ENCODE measurements at places on chromosomes 6 and 20.

GRCh38 chr6:134541001-134541400 lies 223.1 kb upstream of the SGK1 start:
- DNase-seq: no peak

DNA sequence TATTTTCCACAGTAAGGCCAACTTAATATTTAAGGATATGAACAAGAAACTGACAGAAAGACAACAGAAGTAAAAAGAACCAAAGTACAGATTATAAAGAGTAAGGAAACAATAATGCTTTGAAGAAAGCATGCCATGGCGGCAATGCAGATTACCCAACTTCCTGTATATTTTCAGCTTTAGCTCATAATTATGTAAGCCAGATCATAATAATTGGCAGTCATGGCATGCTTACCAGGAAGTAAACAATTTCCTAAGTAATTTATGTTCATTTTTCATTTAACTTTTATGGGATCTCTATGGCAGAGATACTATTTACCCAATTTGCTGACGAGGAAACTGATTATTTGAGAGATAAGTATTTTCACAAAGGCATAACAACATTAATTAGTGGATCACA lies 988.7 kb downstream of the HACE1 start:
- no peak for DNase-seq

- no peak for DNase-seq
These were observed 92.7 kb downstream of the CD40 start for GRCh38 chr20:46210672-46211330.

DNA sequence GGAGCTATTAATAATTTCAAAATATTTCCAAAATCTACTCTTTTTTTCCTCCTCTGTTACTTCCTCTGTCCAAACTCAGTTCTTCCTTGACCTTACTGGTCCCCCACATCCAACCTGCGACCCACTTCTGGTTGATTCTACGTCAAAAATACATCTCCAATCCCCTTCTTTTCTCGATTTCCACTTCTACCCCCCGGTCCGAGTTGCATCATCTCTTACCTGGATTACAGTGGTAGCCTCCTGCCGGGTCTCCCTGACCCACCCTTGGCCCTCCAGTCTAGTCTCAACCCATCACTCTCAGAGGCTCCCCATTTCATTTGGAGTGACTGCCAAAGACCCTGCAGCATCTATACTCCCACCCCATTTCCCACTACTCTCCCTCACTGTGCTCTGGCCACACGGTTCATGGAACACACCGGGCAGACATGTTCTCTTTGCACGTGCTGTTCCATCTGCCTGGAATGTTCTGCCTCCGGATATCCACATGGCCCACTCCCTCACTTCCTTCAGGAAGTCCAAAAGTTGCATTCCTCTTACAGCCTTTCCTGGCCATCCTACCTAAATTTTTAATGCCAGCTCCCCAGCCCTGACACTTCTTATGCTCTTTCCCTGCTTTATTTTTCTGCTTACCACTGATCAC lies 6.1 kb upstream of the CCND3 start:
- DNase-seq: no peak

- peak; percentile 9 for DNase-seq
These were observed 5.5 kb downstream of the SLC32A1 start for GRCh38 chr20:38729767-38730166.

DNA sequence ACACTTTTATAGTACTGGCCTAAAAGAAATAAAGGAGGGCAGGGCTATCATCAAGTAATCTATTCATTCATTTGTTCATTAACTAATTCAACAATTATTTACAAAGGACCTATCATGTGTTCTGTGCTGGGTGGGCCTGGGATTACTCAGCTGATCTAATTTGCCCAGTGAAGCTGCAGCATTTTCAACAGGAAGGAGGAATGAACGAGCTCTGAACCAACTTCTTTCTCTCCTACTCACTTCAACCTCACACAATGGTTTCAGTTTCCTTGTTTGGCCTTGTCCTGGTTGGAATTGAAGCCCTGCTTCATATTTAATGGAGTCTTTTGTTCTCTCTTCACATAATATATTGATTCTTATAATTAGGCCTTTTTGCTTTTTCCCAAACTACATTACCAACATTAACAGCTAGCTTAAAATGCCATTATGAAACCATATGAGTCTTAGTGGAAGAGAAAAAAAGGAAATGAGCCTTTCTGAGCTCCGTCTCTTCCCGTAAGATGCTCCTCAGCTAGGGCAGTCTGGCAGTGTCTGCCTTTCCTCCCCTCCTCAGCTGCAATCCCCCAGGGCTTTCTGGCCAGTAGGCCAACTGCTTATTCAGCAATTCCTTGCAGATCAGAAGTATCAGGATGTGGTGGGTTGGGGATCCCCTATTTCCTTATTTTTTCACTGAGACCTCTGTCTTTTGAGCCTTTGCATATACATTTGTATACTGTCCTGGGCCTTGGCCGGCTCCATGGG lies 79.4 kb upstream of the NRN1 start:
- no peak for DNase-seq

DNA sequence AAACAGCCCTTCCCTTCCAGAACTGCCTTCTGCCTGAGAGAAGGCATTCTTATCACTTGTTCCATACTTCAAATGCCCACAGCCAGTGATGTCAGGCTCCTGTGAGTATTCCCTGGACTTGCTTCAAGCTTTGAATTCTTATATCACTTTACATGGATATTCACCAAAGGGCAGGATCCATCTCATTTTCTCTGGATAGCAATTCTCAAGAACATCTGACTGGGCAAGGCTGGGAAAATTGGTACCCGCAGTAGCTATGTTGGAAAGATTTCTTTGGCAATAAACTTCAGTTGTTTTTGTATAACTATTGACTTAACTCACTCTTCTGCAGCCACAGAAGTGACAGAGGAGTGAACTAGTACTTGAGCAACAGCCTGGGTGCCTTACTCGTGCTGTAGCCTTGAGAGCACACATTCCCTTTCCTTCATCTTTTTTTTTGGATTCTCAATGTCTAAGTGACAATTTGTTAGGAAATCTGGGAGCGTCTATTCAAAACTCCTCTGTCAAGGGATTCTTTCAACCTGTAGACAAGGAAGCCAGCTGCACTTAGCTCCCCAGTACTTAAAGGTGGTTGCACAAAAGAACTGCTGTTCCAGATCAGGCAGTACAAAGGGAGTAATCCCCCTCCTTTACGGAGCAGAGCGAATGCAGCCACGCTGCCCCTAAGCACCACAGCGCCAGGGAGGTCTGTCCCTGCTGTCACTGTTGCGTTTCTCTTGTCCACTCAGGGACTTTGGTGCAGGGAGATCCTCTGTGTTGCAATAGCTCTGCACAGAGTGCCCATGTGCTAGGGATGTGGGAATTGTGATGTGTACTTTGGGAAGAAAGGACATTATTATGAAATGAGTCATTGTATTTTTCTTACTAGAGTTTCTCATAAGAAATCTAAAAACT lies 69.6 kb downstream of the JAG1 start:
- no peak for DNase-seq

DNA sequence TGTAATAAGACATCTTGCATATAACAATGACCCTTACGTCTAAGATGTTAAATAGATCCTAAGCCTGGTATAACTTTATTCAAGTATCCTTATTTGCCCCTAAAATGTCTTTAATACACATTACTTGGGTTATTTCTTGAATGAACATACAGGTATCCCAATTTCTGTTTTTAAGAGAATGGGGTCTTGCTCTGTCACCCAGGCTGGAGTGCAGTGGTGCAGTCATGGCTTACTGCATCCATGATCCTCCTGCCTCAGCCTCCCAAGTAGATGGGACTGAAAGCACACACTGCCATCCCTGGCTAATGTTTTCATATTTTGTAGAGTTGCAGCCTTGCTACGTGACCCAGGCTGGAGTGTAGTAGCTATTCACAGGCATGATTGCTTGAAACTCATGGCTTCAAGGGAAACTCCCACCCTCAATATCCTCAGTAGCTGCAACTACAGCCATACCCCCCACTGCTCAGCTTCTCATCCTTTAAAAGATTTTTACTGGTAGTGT lies 10.4 kb upstream of the ZNFX1 start:
- DNase-seq: no peak

GRCh38 chr6:17429383-17430061 lies 36.1 kb downstream of the CAP2 start:
- DNase-seq: no peak

DNA sequence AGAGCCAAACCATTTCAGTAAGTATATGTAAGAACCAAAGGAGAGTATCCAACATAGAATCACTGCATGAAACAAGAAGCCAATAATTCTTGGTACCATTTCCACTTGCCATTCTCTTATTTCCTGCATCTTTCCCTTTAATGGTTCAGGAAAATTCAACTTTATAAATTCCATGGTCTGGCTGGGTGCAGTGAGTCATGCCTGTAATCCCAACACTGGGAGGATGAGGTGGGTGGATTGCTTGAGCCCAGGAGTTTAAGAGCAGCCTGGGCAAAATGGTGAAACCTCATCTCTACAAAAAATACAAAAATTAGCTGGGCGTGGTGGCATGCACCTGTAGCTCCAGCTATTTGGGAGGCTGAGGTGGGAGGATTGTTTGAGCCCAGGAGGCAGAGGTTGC lies 21.2 kb downstream of the NHLRC1 start:
- DNase-seq: no peak

DNA sequence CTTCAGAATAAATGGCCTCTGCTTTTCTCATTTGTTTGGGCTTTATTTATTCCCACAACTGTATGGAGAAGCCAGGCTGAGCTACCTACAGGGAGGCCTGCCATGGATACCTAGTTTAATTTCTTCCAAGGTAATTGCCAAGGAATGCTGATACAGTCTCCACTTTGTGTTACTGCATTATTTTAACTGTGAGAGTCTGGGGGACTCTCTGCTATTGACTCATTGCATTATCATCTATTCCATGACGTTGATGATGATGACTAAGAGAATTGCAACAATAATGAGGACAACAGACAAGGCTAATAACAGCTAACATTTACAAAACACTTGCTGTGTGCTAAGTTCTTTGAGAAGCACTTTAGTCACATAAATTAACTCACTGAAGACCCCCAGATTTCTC lies 88.3 kb upstream of the COL21A1 start:
- no peak for DNase-seq

- DNase-seq: no peak
These were observed 97.5 kb downstream of the ZMYND8 start for GRCh38 chr20:47258745-47259695.

DNA sequence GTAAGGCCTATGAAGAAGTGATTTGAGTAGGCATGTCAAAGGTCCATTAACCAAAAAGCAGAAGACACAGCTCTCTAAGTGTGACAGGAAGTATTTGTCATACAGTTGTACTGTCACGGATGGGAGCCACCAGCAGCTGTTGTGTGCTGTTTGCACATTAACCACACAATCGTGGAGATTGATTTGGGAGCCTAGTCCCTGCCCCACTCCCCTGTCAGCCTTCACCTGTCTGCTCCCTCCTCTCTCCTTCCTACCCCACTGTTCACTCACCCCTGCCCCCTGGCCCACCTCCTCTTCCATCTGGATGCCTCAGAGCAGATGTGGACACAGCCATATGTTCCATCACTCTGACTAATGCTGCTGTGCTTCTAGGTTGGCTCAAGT lies 124.7 kb upstream of the SPACA1 start:
- no peak for DNase-seq

DNA sequence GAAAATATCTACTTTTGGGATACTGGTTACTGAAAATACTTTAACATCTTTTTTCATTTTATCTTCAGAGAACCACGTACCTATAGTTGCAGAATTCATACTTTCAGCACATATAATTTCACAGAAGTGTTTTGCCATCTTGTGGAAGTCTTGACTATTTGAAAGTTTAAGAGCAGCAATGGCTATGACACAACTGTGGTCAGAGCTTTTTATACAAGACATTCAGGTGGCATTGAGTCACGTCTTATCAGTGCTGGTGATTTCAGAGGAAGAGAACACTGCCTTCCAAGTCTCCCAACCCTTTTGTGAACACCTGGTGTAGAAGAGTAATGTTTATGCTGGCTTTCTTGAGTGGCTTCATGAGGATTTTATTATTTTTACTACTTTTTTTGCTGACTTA lies 171.6 kb downstream of the ARID1B start:
- DNase-seq: no peak

DNA sequence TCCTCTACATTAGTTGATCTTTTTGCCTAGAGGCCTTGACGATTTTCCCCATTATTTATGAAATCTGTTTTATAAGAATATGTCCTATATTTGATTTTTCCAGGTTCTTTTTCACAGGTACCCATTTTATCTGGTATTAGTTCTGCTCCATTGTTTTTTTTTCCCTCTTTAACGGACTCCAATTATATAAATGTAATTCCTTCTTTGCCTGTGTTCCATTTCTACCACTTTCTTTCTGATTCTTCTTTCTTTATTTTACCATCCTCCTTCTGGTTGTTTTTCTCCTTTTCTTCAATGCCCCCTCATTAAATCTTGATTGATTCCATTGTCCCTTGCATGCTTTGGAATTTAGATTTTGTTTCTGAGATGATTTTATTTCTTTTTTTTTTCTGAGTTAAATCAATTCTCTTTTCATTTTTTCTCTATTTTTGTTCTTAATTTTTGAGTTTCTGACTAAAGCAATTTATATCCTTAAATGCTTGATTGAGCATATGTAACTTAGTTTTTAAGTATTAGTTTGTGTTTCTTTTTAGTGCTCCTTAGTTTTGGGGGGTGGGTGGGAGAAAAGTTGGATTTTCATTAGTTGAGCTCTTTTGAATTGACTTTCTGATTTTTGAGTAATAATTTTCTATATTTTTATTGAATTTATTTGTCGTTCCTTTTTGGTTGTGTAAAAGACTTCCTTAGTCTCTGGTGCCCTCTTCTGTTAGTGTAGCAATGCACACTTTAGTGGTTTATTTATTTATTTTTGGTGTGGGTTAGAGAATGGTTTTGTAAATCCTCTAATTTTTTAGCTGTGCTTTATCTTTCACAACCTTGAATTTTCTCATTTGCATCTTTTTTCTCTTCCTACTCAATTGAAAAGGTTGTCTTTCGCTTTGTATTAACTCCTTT lies 140.8 kb downstream of the FARS2 start:
- DNase-seq: no peak

DNA sequence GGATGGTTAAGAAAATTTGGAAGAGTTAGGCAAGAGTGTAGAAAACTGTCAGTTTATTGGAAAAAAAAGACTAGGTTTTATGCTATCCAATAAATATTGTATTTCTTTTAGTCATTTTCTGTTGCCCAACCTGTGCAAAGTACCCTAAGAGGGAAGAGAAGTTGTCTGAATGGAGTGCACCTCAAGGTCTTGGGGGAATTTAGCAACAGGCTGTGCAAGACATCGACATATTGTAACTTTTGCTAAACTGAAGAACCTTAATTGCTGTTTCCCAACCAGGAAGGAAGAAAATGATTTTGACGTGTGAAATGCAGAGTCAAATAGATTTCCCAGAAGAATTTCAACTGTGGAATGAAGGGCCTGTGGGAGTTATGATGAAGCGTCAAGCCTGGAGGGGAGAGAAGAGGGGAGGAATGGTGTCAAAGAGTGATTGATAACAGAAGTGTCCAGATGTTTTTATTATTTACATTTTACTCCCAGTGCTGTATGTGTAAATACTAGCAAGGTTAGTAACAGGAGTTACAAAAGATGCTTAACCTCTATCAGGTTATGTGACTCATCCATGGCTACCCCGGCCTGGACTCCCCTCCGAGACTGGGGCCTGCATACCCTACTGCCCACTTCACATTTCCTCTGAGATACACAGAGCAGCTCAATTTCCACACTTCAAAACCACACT lies 246.8 kb downstream of the MYLK4 start:
- DNase-seq: no peak
